ENCODE measurements at places on chromosomes 4 and X.
A peak's percentile ranks its signal among the peaks of the same experiment; 100 is the strongest.

- no peak for DNase-seq
Observed at GRCh38 chr4:66284991-66285451, 614.7 kb upstream of the EPHA5 start.

GRCh38 chr4:22099896-22100295 is 151.3 kb upstream of the KCNIP4 start:
- no peak for DNase-seq

DNA sequence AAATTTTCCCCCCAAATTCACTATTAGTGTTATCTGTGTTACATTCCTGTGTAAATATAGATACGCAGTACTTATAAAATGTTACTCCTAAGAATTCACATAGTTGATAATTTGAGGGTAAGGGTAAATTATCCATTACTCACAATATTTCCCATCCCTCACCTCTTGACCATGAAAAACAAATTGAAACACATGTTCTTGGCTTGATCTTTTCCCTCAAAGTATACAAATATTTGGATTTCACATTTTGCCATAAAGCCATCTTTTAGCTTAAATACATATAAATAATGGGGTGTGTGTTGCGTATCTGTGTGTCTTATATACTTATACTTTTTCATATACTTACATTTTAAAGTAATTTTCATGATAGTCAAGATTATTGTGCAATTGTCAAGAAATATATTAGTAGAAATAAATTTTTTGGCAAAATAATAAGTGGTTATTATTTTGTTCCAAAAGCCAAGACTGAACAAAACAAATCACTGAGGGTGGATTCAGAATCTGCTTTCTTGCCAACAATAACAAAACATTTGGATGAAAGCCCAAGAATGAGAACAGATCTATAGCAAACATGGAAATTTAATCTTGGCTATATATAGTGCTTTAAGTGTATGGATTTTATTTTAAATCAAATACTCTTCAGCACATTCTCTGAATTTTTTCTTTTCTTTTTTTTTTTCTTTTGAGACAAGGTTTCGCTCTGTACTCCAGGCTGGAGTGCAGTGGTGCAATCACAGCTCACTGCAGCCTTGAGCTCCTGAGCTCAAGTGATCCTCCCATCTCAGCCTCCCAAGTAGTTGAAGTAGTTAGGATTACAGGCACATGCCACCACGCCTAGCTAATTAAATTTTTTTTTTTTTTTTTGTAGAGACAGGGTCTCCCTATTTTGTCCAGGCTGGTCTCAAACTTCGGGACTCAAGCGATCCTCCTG is 48.5 kb upstream of the PRSS48 start:
- no peak for DNase-seq

- no peak for DNase-seq
Observed at GRCh38 chrX:23589496-23589895, 77.8 kb upstream of the PRDX4 start.

DNA sequence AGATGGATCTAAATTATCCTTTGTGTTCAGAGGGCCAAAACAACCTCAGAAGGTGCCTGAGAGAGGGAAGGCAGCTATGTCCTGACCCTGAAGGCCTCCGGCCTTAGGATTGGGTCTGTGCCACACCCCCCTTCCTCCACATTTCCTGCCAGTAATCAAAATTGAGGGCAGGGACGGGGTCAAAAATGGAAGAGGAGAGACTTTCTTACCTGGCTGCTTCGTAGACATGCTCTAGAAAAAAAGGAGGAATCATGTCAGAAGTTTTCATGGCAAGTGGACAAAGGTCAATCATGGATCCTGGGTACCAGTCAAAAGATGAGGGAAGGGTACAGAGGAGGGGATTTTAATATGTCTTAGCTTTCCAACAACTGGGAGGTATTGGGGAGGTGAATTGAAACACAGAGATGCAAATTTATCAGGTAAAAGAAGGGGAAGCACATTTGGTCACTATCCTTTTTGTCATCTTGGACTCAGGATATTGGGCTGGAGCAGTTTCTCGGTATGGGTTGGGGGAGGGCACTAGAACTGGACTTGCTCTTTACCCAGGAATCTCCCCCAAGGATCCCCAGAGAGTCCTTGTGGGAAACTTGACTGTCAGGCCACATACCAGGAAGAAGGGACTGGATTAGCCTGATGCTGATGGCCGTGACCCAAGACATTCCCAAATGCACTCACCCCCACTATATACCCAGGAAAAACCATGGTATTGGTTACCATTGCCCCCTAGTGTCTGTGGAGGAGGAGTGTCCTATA is 17.1 kb downstream of the VSIG4 start:
- no peak for DNase-seq

GRCh38 chr4:2822461-2823300 is 21.0 kb upstream of the ADD1 start:
- DNase-seq: no peak

GRCh38 chr4:118942465-118942864 is 53.8 kb downstream of the SYNPO2 start:
- DNase-seq: no peak

DNA sequence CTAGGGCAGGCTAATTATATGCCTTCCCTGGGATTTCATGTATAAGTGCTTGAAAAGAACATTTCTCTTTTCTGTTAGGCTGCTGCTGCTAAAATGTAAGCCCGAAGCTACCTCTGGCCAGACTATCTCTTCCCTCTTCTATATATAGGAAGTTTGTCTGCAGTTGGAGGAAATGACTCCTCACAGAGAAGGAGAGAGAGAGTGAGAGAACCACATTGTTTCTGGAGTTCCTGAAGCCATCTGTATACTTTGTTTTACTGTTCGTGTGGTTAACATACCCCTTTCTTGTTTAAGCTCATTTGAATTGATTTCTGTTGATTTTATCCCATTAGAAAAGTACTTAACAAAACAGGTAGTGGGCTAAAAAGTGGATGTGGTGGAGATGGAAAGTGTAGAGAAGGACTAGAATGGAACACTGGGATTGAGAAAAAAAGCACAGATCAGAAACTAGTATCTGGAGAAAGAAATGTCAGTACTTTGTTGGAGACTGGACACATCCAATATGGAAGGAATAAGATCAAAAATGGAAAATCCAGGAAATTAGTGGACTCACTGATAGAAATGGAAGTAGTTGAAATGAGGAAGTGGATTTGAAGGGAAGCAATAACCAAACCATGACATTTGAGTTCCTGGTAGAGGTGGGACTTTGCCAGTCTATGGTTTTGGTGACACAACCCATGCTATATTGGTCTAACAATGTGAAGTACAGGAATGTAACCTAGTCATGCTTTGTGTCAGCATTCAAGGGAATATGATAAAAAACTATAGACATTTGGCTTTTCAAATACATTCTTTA is 112.6 kb downstream of the TMA16 start:
- DNase-seq: no peak

- DNase-seq: no peak
Observed at GRCh38 chr4:137922721-137923120, 319.4 kb downstream of the SLC7A11 start.

- DNase-seq: no peak
Observed at GRCh38 chr4:119984996-119985395, 81.7 kb downstream of the MAD2L1 start.

- DNase-seq: no peak
Observed at GRCh38 chr4:13325744-13326143, 158.4 kb downstream of the RAB28 start.

- DNase-seq: no peak
Observed at GRCh38 chr4:43411226-43411625, 518.7 kb downstream of the GRXCR1 start.

- no peak for DNase-seq
Observed at GRCh38 chrX:2664502-2664901, 26.6 kb upstream of the CD99 start.

GRCh38 chr4:54746218-54746617 is 88.5 kb downstream of the KIT start:
- peak; percentile 88 for DNase-seq

GRCh38 chr4:140754918-140755773 is 1.0 kb downstream of the TBC1D9 start:
- peak; percentile 65 for DNase-seq
